ENCODE measurements at places on chromosomes 12 and 14. TPM values are rescaled to one million over a fixed set of nuclear protein-coding genes. Genes with fewer than 3 reads are reported as not detected.

NXPH4 gene
- total RNA-seq = 49.1 TPM

PPP2R5E gene
- 23.2 TPM for total RNA-seq

BEGAIN gene
- 0.78 TPM for total RNA-seq

TIMELESS gene
- total RNA-seq = 6.7 TPM

SCN8A gene
- 19.2 TPM for total RNA-seq

PZP gene
- total RNA-seq = not detected

ASCL1 gene
- total RNA-seq = not detected

RAD9B gene
- 0.46 TPM for total RNA-seq
